ENCODE measurements at places on chromosomes 4 and X.

DNA sequence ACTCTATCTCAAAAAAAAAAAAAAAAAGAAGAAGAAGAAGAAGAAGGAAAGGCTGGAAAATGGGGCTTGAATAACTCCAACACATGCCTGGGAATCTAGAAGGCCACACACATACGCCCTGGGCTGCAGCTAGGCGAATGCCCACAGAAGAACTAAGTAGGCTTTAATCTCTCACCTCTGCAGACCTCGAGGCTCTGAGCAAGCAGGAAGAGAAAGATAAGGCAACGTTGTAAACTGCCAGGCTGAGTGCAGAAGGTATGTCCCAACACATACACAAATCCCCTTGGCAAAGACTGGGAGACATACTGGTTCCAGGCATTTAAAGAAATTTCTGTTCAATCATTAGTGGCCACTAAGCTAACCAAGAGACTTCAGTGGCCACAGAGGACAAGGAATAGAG is 18.4 kb downstream of the SLC38A5 start:
- DNase-seq: no peak
- H3K36me3 ChIP-seq: no peaks in the 10 kb centered on the region
- H3K27me3 ChIP-seq: no peaks in the 10 kb centered on the region
- H3K27ac ChIP-seq: no peak overlapping the region
- no peak overlapping the region for H3K4me3 ChIP-seq

DNA sequence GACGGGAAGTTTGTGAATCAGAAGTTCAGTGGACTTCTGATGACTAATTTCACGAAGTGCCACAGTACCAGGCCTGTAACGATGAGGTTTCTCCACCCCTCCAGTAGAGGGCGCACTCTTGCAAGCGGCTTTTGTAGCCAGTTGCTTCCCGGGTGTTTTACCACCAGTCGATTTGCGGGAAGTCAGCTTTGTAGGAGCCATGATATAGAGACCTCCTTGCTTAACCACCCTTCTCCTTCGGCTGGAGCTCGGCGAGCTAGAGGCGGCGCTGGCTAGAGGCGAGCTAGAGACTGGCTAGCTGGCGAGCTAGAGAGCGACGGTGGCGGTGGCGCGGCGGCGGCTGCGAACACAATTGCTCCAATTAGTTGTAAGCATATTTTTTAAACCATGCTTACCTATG is 72.0 kb downstream of the IL1RAPL1 start:
- no peaks in the 10 kb centered on the region for H3K4me1 ChIP-seq
- H3K4me3 ChIP-seq: no peak overlapping the region
- DNase-seq: peak; percentile 18
- H3K27ac ChIP-seq: no peak overlapping the region
- H3K36me3 ChIP-seq: no peaks in the 10 kb centered on the region

GRCh38 chr4:143581331-143581946 is 67.9 kb downstream of the SMARCA5 start:
- no peaks in the 10 kb centered on the region for H3K4me1 ChIP-seq
- H3K27ac ChIP-seq: no peak overlapping the region
- H3K36me3 ChIP-seq: no peaks in the 10 kb centered on the region
- no peaks in the 10 kb centered on the region for H3K27me3 ChIP-seq

- no peak overlapping the region for H3K27ac ChIP-seq
- no peaks in the 10 kb centered on the region for H3K36me3 ChIP-seq
- H3K4me3 ChIP-seq: no peak overlapping the region
- DNase-seq: no peak
- H3K4me1 ChIP-seq: no peaks in the 10 kb centered on the region
Measured at GRCh38 chrX:36407836-36408235, 488.3 kb downstream of the CFAP47 start.

DNA sequence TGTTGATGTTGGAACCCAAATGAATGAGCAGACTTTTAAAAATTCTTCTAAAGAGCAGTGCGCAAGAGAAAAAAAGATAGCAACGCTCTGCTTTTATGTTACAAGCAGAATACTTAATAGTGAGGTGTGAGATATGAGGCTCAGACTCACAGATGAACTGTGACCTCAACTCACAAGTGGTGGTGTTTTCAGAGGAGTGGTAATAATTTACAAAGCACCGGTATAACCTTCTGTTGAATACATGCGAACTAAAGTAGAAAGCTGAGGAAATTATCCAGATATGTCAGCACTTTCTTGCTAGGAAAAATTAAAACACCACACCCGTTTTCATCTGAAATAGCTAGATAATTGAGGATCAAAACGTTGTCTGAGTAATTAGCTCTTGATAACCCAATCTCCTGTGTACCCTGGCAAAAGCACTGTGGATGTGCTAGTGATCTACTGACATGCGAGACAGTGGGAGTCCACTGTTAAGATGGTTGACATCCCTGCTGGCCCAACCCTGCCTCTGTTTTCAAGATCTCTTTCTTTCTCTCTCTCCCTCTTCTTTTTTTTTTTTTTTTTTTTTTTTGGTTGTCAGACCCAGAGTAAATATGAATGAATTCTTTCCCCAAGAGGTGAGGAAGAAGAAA is 6.9 kb upstream of the TLL1 start:
- H3K27ac ChIP-seq: no peak overlapping the region
- H3K27me3 ChIP-seq: no peaks in the 10 kb centered on the region
- DNase-seq: no peak
- H3K4me1 ChIP-seq: peaks cover 2% of the 10 kb centered on the region

DNA sequence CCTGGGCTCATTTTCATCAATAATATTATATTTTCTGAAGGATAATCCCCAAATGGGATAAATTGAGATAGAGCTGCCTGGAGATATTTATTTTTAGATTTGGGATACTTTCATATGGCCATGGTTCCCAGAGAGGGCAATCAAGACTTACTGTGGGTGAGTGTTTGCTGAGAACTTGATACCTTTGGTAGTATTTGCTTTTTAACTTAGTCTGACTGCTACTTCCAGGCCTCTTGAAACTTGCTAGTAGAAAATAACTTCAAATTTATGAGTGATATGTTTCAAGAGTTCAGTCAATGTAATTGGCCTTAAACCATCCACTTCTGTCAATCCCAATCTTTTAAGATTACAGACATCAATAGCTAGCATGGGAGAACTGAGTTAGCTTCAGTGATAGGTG is 181.6 kb upstream of the POU3F4 start:
- H3K27me3 ChIP-seq: no peaks in the 10 kb centered on the region
- no peak for DNase-seq
- H3K27ac ChIP-seq: no peak overlapping the region

DNA sequence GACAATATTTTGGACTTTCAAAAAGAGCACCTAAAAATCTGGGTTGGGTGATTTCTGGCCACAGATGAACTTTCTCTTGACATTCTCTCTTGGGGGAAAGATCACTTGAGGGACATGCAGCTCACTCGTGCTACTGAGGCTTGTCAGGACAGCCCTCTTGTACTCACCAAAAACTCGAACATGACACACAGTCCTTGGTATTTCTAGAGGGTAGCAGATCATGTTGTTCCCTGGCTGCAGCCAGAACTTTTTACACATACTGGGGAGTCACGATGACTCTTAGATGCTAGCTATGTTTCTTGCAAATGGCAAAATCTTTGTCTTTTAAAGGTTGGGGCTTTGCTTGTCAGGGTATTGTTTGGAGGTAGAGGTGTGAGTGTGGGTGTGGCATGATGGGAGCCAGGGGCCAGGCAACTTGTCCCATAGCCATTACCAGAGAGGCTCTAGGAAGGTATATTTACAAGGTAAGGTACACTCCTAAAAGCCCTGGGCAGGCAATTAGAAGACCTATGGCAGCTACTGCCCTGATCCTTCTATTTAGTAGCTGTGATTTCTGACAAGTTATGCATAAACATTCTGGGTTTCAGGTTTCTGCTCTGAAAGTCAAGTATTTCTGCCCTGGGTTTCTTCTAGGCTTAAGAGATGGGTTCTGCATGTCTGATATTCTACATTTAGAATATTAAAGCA is 241.7 kb upstream of the TLL1 start:
- no peaks in the 10 kb centered on the region for H3K4me1 ChIP-seq
- no peak for DNase-seq
- H3K27ac ChIP-seq: no peak overlapping the region
- no peaks in the 10 kb centered on the region for H3K36me3 ChIP-seq

- no peak for DNase-seq
- no peaks in the 10 kb centered on the region for H3K36me3 ChIP-seq
- no peak overlapping the region for H3K27ac ChIP-seq
Measured at GRCh38 chr4:187270154-187270553, 546.5 kb upstream of the FAT1 start.

Measured in iPS DF 6.9 (cell line).